Right atrium auricular region (tissue), 2 donors: ENCODE measurements at places on chromosomes 1 and 21. TPM values are rescaled to one million over a fixed set of nuclear protein-coding genes. Genes with fewer than 3 reads are reported as not detected.

GRCh38 chr1:42370876-42371549, 9.6 kb upstream of the RIMKLA start:
- DNase-seq, result no peak

DNA sequence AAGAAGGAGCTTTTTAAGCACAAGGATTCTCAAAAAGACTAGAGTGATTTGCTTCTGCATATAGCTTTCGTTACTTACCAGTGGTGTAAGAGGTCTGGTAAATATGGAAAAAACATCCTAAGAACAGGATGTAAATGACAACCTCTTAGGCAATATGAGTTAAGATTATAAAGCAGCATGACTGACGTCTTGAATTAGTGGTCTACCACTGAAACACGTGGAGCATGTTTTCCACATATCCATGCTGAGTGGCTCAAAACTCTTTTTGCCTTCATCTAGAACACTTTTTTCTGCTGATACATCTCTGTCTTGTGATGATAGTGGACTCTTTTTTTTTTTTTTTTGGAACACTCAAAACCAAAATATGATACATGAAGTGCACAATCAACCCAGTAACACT, 44.6 kb downstream of the RCAN1 start:
- no peak for DNase-seq

VTCN1 gene
- not detected for total RNA-seq

- no peak for DNase-seq
Measured at GRCh38 chr1:50251702-50252101, 143.0 kb downstream of the ELAVL4 start.

DNA sequence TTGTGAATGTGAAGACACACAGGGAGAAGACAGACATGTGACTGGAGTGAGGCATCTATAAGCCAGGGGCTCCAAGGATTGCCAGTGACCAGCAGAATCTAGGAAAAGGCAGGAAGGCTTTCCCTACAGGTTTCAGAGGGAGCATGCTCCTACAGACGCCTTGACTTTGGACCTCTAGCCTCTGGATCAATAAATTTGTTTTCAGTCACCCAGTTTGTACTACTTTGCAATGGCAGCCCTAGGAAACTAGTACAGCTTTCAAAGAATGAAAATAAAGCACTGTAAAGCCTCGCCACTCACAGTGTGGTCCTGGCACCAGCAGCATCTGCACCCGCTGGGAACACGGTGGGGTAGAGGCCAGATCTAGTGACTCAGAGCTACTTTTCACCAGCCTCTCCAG, 510.0 kb downstream of the LTN1 start:
- no peak for DNase-seq

GRCh38 chr1:165189011-165189410, 167.5 kb downstream of the LMX1A start:
- DNase-seq, result no peak

GRCh38 chr1:175133673-175134435, 58.7 kb downstream of the KIAA0040 start:
- DNase-seq, result peak; percentile 34

GRCh38 chr1:63746129-63746864, 27.5 kb upstream of the ROR1 start:
- DNase-seq, result no peak

PLCH2 gene
- total RNA-seq, result 0.12 TPM

- no peak for DNase-seq
Measured at GRCh38 chr1:208461680-208462079, 217.5 kb upstream of the PLXNA2 start.
